Natural killer cell treated with Interleukin-12 subunit alpha and Interleukin-12 subunit beta and Interleukin-15 and Interleukin-18, amount 100 ng/mL, for 72 hours (primary cell): ENCODE measurements at places on chromosomes 3 and 15.

- DNase-seq: no peak
Observed at GRCh38 chr3:21750831-21751391, at the start of gene ZNF385D. TSS of gene ZNF385D (minus strand) at chr3:21751210. CDS start at chr3:21750916, 294 bp downstream.

- no peak for DNase-seq
Observed at GRCh38 chr15:69897061-69897460, 200.7 kb downstream of the TLE3 start.

DNA sequence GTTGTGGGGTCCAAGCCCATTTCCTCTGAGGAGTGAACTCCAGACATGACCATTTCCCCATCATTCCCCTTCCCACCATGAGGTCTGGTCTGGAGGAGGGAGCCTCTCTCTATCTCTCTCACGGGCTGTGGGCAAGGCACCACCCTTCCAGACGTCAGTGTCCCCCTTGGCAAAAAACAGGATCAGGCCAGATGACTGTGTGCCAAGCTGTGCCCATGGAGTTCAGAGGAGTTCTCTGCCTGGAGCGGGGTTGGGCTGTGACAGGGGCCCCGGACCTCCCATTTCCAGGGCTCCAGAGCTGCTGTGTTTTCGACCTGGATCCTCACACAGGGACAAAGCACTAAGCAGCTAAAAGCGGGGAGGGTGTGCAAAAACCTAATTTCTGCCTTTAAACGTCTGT, 124.5 kb downstream of the RAB11A start:
- no peak for DNase-seq

DNA sequence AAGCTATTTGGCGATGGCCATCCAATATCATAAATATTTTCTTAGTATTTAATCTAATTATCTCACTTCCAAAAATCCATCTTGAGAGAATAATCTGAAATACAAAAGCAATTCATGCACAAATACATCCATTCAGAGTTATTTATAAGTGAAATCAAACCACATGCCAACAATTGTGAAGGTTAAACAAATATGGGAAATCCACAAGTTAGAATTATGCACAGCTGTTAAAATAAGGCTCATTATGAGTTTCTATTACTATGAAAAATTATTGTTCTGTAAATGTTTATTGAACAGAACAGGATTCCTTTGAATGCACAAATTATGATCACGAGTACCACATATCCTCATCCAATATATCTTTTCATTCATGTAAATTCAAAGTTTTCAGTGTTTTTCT, 267.7 kb downstream of the PLOD2 start:
- no peak for DNase-seq

DNA sequence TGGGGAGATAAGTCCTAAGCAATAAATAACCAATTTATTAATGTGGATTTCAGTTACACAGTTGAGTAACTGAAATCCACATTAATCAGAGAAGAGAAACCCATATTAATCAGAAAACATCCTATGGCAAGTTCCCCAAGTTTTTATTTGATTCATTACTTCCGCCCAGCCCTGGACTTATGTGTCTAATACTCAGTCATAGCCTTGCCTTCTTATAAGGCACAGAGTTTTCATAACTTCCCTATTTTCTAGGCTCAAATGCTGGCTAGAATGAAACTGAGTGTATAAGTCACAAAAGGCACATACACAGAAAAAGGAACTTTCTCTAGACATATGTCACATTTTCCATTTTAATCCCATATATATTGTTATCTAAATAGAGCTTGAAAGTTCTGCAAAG, 28.8 kb downstream of the CD47 start:
- DNase-seq: no peak

DNA sequence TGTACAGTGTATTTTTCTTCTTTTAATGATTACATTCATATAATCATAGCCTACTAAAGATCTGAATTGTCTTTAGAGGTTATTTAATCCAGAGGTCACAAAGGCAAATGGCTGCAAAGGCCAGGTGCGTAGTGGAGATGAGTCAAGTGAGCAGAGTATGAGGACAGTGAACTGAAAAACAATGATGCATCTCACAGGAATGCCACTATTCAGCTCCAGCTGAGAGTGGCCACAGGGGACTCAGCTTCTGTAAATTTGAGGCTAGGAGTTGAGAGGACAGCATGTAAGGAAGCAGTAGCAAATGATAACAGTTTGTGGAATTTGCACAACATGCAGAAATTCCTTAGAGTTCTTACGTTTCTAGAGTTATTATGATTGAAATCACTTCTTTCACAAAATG, 50.4 kb downstream of the COL6A5 start:
- no peak for DNase-seq

DNA sequence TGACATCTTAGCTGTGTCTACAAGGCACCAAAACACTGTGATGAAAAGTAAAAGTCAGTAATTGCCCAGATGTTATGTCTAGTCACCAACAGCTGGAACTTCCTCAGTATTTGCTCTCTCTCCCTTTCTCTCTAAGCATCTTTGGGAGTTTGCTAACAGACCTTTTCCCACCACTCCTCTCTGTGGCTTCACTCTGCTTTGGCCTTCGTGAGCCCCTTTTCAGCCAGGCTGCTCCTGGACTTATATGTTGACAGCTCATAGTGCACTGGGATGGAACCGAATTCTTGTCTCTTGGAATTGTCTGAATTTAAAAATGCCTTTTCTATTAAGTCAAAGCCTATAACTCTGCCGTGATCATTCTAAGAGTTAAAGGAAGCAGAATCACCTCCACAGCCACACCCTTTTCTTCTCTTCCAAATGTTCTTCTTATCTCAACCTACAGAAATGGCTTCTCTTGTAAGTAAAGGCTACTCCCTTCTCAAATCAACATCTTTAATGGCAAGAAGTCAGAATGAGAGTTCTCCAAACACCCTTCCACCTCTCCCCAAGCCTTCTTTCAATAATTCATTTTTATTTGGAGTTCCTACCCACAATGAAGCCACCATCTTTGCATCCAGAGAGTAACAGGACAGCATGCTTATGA, 17.2 kb upstream of the FOXP1 start:
- DNase-seq: no peak

DNA sequence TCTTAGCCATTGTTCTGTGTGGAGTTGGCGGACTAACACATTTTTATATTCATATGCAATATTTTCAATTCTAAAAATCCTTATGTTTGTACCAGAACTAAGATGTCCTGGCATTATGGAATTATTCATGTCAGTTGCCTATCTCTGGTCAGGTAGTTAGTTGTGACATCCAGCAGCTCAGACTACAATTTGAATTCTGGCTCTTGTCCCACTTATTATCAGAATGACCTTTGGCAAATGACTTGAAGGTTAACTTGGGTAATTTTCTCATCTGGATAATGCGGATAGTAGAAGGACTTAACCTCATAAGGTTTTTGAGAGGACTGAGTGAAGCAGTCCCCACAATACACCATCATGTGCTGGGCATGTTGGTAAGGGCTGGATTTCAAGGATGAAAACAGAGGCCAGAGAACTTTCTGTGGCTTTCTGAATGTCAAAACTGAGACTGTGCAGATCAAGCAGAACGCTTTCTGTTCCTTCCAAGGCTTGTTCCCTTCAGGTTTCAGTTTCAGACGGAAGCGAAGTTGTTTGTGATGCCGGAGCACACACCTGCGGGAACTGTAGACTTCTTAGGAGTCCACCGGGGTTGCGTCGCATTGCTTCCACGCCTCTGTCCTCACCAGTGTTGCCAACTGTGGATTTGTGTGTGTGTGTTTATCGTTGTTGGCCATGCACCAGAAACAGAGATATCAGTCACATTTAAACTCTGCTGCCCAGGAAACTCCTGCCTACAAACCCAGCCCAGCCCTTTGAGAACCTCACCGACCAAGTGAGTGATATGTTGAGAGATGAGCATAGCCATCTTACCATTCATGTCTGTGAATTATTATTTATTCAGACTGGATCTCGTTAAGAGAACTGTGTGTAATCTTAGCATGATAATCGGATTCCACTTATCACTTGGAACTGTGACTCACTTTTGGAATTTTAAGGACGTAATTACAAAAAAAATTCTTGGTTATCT, 76.0 kb downstream of the PTPRG start:
- no peak for DNase-seq

DNA sequence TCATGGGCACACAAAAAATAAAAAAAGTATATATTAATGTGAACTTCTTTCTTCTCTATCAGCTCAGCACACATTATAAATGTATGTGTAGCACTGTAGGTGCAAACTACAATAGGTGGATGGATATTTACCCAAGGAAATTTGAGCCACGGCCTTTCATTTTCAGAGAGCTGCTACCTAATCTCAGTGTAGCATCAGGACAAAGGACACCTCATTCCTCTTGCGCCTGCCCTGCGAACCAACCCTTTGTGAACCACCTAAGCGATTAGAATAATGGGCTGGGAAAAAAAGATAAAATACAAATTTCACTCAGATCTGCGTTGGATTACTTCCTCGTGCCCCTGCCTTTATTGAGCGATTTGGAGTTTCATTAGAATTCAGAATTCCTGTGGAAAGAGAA, 263.2 kb downstream of the NR2F2 start:
- DNase-seq: no peak

DNA sequence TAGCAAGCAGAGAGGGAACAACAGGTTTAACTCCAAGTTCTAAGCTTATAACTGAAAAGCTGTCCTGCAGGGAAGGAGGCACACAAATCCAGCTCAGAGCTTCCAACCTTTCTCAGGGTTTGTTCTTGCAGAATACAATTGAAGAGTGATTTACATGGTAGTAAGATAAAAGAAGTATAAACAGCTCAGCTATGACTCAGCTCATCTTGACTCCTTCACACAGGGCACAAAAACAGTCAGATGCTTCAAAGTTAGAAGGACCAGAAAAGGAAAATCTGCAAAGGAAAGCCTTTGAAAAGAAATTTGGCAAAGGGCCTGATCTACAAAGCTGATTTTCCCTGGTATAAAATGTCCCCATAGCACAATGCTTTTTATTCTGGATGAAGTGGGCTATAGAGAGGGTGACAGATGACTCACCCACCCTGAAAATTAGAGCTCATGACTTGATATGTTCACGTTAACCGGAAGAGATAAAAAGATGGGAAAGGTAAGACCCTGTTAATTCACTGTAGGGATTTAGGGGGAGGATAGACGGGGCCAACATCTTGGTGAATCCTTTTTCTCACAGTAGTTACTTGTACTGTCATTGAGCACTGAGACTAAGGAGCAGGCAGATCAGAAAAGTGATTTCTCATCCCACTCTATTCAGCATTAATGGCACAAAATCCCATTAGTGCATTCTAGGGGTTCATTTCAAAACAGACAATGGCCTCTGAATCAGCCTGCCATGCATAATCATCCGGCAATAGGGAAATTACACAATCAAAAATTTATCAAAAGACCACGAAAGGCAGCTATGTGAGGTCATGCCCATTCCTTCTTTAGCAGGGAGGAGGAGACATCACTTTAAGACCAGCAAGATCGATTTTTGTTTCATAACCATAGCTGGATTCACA, 143.5 kb downstream of the GAP43 start:
- DNase-seq: no peak

DNA sequence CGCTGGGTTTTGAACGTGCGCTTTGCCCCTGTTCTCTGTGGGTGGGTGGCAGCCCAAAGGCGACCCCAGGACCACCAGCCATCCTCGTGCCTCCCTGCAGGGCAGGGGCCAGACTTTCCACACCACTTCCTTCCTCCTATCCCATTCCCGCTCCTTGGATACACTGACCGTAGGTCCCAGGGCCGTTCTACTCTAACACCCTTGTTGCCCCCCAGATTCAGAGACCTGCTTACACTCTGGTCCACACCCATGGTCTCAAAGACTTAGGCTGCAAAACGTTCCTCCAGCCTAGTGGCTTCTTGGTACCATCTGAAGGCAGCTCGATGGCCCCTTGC, 318 bp upstream of the DCLK3 start:
- no peak for DNase-seq

DNA sequence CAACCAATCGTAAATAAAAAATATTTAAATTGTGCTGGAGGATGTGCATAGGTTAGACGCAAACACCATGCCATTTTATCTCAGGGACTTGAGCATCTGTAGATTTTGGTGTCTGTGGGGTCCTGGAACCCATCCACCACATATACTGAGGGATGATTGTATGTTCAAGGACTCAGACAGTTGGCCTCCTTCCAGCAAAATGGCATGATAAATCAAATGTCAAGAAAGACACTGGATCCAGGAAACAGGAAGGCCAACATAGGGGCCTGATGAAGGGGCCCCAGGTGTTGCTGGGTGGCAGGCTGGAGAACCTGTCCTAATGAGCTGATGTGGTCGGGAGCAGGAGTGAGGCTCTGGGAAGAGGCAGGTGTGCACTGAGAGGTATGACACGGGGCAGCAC, 289.5 kb downstream of the GABRG3 start:
- DNase-seq: no peak

DNA sequence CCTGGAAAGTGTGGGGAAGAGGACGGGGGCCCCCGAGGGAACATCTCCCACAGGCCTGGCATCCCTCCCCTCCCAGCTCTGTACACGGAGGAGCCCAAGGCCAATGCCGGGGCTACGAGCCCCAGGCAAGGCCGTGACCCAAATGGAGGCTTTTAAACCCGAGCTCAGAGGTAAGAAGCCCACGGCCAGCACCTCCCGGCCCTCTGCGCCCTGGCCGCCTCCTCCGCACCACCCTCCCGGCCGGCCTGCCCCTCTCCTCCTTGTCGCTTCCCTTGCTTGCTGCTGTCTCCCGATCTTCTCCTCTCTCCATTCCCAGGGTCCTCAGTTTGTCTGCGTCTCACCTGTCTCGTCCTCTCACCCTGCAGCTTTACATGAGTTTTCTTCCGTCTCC, 1.3 kb downstream of the MUC4 start:
- DNase-seq: no peak

- DNase-seq: no peak
Observed at GRCh38 chr15:79595306-79595705, 163.2 kb downstream of the MINAR1 start.

DNA sequence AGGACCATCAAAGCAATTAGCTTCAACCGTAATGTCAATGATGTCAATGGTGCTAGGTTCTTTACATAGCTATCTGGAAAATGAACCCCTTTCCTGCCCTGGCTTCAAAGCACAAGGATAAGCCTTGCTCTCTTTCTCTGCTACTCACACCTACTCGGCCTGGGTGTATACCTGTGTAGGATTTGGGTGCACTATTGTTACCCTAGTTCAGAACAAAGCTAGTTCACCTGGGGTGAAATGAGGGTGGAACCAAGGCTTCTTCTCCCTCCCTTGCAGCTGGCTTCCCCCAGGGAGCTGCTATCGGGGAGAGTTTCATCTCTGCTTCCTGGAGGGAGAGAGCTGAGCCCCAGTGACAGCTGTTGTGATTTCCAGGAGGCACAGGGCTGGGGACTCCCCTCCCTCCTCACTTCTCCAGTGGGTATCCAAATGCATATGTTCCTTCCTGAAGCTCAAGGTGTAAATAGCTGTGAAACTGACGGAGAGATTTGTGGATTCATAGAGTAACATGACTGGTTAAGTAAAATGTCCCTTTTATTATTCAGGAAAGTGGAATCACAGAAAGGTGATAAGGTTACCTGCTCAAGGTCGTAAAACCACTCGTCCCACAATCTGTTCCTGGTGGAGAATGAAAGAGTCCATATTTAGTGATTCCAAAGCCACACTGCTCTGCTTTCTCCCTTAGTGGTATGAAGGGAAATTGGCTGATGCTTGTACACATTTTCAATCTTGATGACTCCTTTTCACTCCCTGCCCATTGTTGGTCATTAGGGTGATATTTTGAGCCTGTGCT, 11.8 kb upstream of the C3orf70 start:
- no peak for DNase-seq
